ENCODE measurements at places on chromosomes 4 and X. TPM values are rescaled to one million over a fixed set of nuclear protein-coding genes. Genes with fewer than 3 reads are reported as not detected.

- peak; percentile 24 for DNase-seq
- no peaks in the 10 kb centered on the region for H3K36me3 ChIP-seq
- H3K4me1 ChIP-seq, result peaks cover 16% of the 10 kb centered on the region
These were observed 50.3 kb downstream of the MAML3 start for GRCh38 chr4:140103676-140104075.

DNA sequence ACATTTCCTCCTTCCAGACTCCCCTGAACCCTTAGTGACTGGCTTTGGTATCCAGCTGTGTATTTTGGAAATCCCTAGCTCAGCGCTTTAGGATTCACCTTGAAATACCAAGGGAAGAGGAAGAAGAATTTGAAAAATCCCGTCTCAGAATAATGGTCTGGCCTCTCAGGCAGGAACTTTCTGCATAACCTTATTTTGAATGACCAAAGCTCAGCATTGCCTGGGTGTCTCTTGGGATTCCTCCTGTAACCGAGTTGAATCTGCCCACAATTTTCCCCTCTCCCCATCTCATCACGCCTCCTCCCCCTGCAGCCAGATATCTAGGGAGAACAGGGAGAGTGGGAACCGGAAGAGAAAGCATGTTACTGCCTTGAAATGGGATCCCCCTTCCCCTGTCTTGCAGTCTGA lies 116.2 kb downstream of the SMIM20 start:
- H3K27ac ChIP-seq, result no peak overlapping the region
- DNase-seq, result no peak
- no peaks in the 10 kb centered on the region for H3K27me3 ChIP-seq

DNA sequence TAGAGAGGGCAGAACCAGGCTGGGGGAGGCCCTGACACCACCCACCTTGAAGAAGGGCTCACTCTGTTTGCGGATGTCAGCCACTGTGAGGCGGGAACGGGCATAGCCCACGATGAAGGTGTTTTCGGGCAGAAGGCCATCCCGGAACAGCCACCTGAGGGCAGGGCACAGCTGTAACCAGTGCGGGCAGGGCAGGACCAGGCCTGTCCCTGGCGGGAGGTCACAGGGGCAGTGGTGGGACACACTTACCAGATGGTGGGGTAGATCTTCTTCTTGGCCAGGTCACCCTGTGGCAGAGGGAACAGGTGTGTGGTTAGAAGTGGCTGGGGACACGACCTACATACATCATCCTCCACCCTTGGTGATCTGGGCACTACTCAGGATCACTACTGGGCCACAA lies 10.8 kb downstream of the G6PD start:
- no peak for DNase-seq
- no peak overlapping the region for H3K4me3 ChIP-seq
- H3K36me3 ChIP-seq, result peaks cover 2% of the 10 kb centered on the region

GRCh38 chr4:157172011-157172410 lies 48.5 kb upstream of the GRIA2 start:
- H3K36me3 ChIP-seq, result no peaks in the 10 kb centered on the region
- H3K27me3 ChIP-seq, result no peaks in the 10 kb centered on the region
- no peak overlapping the region for H3K27ac ChIP-seq
- no peaks in the 10 kb centered on the region for H3K4me1 ChIP-seq

CYLC1 gene
- not detected for polyA plus RNA-seq

GRCh38 chrX:7950865-7951264 lies 23.7 kb upstream of the PNPLA4 start:
- no peak overlapping the region for H3K27ac ChIP-seq
- DNase-seq, result no peak
- no peaks in the 10 kb centered on the region for H3K4me1 ChIP-seq
- H3K27me3 ChIP-seq, result no peaks in the 10 kb centered on the region
- no peaks in the 10 kb centered on the region for H3K36me3 ChIP-seq
- H3K4me3 ChIP-seq, result no peak overlapping the region

DNA sequence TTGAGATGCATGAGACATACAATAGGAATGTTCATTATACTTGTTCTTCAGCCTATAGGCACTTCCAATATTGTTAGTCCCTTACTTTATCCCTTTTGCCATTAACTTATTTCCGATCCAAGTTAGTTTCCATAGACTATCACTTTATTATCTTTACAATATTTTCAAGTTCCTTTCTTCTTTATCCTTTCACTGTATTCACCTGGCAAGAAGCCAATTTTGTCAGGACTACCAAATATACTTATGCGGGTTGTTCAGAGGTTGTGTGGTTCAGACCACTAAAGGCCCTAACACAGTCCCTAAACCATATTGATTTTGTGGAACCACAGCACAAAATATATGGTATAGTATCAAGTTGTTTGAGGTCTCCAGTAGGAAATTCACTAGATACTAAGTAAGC lies 245.0 kb upstream of the HTR2C start:
- H3K27ac ChIP-seq, result no peak overlapping the region
- H3K27me3 ChIP-seq, result no peaks in the 10 kb centered on the region
- H3K4me1 ChIP-seq, result no peaks in the 10 kb centered on the region
- DNase-seq, result no peak

GRCh38 chr4:76088719-76089118 lies 14.2 kb downstream of the ART3 start:
- no peak overlapping the region for H3K4me3 ChIP-seq
- H3K4me1 ChIP-seq, result no peaks in the 10 kb centered on the region
- no peak for DNase-seq
- H3K27ac ChIP-seq, result no peak overlapping the region
- H3K27me3 ChIP-seq, result peaks cover 2% of the 10 kb centered on the region

FGG gene
- not detected for polyA plus RNA-seq

GRCh38 chr4:15917297-15917696 lies 21.2 kb downstream of the FGFBP1 start:
- H3K4me3 ChIP-seq, result no peak overlapping the region
- H3K27me3 ChIP-seq, result no peaks in the 10 kb centered on the region
- no peak for DNase-seq
- no peaks in the 10 kb centered on the region for H3K36me3 ChIP-seq

CXCL8 gene
- polyA plus RNA-seq, result not detected

CITED1 gene
- not detected for polyA plus RNA-seq

- no peaks in the 10 kb centered on the region for H3K4me1 ChIP-seq
- no peaks in the 10 kb centered on the region for H3K27me3 ChIP-seq
- H3K27ac ChIP-seq, result no peak overlapping the region
- no peak for DNase-seq
These were observed 823.0 kb downstream of the FAT4 start for GRCh38 chr4:126137782-126138170.
